ENCODE measurements at places on chromosomes 13 and 19. TPM values are rescaled to one million over a fixed set of nuclear protein-coding genes. Genes with fewer than 3 reads are reported as not detected.

SMIM44 gene
- not detected for total RNA-seq

APC2 gene
- total RNA-seq: 2.4 TPM

PEG3 gene
- not detected for total RNA-seq

NAXD gene
- total RNA-seq: 13.8 TPM

ZNF888 gene
- 11.3 TPM for total RNA-seq

S1PR4 gene
- total RNA-seq: 26.5 TPM

GRK1 gene
- total RNA-seq: not detected

ZNF296 gene
- total RNA-seq: 31.6 TPM

TMC4 gene
- total RNA-seq: not detected

CFD gene
- not detected for total RNA-seq

FGF21 gene
- total RNA-seq: not detected

- no peak for DNase-seq
Observed at GRCh38 chr13:98539666-98540065, 37.2 kb downstream of the STK24 start.

DNA sequence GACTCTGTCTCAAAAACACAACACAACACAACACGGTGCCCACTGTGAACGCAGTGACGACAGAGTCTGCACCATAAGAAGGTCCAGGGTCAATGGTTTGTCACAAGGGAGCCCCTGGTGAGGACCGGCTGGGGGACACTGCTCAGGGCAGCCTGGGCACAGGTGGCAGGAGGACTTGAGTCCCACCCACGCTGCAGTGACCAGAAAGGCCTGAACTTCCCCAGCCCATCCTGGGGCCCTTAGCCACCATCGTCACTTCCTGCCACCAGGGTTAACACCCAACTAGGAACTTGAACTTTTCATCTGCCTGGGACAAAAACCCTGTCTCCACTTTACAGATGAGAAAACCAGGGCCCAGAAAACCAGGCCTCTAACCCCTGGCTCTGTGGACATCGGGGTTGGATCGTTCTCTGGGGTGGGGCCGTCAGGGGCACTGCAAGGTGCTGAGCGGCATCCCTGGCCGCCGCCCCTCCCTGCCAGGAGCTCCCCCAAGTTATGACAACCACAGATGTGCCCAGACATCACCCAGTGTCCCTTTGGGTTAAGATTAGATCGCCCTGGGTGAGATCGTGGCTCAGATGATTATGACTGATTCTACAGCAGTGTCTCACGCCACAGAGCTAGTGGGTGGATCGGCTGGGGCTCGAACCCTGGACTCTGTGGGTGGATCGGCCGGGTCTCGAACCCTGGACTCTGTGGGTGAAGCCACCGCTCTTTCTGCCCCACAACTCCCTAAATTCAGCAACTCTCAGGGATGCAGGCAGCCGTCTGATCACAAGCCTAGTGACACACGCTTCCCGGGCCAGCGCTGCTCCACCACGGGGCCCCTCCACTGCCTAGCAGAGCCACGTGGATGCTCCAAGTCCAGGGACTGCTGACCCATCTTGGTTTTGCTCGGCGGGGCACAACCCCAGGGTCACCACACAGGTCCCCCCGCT, 14.0 kb downstream of the MOB3A start:
- peak; percentile 64 for DNase-seq

GRCh38 chr19:1577929-1578618, 9.9 kb upstream of the MEX3D start:
- DNase-seq: no peak

GRCh38 chr13:98454389-98454881, 122.5 kb downstream of the STK24 start:
- no peak for DNase-seq

DNA sequence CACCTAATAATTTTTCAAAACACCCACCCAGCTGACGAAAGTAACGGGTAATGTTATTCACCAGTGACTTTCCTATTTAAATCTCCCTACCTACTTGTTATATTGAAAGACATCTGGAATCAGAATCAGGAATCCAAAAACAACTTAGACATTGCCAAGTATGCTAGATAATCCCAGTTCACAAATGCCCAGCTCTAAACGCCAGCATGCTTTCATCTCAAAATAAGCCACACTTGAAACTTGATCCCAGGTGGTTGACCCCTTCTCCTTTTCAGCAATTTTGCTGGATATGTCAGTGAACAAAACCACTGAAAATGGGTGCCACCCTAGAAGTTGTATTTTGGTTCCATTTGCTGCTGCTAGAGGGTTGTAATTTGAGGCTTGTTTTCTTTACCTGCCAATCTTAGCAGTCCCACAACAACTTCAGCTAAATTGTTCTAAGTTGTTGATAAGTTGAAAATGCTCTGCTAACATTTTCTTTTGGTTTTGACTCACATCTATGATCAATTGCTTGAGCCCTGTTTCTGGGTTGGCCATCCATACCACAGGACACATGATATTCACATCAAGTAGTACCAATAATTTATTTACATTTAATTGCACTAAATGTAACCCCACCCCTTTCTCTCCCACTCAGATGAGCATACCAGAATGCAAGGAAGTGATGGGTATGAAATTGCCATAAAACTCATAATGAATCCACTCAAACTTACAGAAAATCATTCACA, 66.4 kb downstream of the DCT start:
- DNase-seq: no peak

GRCh38 chr13:65336916-65337315, 1893.2 kb downstream of the PCDH9 start:
- DNase-seq: no peak

DNA sequence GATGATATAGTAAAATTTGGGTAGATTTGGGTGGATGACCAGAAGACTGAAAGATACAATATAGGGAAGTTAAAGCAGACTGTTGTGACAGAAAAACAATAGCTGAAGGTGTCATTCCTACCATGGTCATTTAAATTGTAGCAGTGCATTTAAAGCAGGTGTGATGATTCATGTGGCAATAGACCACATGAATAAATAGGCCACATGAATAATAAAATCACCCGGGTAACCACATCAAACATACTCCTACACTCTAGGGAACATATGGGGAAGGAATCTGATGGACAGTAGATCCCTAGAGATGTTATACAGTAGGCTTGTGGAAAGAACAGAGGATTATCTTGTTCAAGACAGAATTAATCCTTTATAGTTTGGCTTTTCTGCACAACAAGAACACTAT, 392.6 kb downstream of the SLITRK5 start:
- no peak for DNase-seq

GRCh38 chr13:25848812-25849745, 202.7 kb downstream of the SHISA2 start:
- no peak for DNase-seq

- no peak for DNase-seq
Observed at GRCh38 chr19:35162471-35163326, 8.2 kb downstream of the FXYD5 start.

DNA sequence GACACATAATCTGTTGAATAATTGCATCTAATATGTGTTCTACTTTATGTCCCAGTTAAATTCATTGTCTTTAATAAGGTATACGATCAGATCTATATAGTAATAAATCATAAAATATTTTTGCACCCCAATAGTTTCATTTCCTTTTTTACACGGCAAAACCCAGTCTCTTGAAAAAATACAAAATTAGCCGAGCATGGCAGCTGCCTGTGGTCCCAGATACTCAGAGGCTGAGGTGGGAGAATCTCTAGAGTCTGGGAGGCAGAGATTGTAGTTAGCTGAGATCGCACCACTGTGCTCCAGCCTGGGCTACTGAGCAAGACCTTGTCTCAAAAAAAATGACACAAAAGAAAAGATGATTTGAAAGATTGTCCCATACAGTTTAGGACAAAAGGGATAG, 52.3 kb upstream of the PARP4 start:
- DNase-seq: peak; percentile 49

GRCh38 chr13:77299587-77299986, 27.3 kb downstream of the MYCBP2 start:
- no peak for DNase-seq

DNA sequence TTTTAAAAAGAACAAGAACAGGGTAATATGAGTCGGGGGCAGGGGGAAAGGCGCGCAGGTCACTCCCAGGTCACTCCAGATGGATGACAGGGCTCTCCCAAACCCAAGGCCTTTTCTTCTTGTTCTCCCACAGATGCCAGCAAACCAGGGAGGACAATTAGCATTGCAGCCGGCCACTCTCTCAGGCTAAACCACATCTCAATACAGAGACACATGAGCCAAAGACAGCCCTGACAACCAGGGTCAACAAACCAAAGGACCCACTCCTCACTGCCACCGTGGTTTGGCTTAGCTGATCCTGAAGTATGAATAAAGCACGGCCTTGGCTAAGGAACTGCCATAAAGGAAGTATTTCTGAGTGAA, 47.3 kb downstream of the LATS2 start:
- DNase-seq: no peak

- DNase-seq: no peak
Observed at GRCh38 chr19:17625980-17626379, 62.2 kb downstream of the UNC13A start.

GRCh38 chr19:43914051-43914450, 21.0 kb downstream of the ZNF45 start:
- no peak for DNase-seq

DNA sequence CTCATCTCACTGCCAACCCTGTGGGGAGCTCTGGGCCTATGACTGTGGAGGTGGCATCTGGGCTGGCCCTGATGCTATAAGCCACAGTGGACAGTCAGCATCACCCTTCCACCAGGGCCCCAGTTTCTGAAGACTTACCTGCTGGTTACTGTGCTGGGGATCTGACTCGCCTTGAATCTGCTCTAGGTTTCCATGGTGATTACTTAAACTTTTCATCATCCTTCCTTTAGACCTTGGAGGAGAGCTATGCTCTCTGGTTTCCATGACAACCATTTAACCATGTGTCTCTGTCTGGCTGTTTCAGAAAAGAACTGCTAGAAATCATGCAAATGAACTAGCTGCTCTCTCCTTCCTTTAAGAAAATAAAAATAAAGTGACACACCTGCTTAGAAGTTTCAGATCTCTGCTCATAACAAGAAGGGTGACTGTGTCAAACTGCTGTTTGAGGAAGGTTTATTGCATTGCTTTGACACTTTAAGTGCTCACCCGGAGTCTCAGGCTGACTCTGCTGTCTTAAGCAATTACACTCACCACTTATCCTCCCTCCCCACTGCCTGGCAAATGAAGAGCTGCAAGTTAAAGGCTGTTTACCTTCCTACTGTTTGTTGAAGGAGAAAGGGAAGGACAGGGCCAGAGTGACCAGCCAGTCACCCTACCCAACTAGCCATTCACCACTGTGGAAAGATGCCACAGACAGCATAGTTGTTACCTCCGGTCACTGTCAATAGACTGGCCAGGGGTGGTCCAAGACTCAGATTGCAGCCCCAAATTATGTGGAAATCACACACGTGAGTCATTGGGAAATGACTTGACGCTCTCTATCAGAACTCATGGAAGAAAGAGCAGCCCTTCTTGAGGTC, 87.6 kb downstream of the HSPH1 start:
- DNase-seq: peak; percentile 96

GRCh38 chr13:73365252-73365651, 306.4 kb downstream of the KLF5 start:
- no peak for DNase-seq

- no peak for DNase-seq
Observed at GRCh38 chr19:28486926-28487325, 726.0 kb downstream of the UQCRFS1 start.

DNA sequence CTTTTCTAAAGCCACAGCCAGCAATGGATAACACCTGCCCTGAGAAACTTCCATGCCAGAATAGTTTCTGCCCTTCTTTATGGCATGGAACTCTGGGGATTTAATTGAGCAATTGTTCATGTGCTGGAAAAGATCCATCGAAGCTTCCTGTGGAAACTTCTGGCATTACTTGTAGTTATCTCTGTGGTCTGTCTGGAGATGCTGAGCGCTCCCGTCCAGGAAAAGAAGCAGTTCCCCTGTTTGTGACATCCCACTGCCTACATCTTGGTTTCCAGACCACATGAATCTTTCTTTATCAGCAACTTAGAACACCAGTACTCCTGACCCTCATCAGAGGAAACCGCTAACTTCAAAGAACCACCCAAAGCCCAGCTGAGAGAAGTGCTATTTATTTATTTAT, 24.6 kb downstream of the FLT1 start:
- no peak for DNase-seq

DNA sequence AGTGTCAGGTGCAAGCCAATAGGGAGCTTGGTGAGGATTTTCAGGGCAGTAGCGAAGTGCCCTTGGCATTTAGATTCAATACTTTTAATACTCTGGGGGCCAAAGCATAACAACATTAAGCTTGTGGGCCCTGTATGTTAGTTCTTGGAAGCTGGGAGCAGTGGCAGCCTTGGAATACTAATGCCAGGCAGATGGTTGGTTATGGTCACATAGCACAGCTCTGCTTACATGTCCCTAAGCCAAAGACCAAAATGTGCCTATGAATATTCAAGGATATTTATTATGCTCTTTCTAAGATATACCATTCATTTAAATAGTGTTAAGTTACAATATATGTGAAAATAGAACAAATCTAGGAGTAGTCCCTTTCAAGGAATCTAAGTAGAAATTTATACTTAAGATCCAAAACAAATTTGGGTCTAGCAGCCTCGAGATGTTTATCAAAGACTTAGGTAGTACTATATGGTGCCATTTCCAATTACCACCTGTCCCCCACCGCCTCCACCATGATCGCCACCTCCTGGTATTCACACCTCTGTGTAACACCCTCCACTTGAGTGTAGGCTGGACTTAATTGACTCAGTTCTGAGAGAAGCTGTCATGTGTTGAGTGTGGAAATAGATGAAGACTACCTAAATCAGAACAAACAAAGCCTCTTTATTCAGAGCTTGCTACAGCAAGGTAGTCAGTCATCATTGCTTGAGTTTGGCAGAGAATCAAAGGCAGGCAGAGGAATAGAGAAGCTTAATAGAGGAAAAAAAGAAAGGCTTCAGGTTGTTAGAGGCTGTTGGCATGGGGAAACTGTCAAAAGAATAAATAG, 261.0 kb downstream of the GPC5 start:
- DNase-seq: no peak

- no peak for DNase-seq
Observed at GRCh38 chr19:33953023-33953422, 156.4 kb downstream of the KCTD15 start.

DNA sequence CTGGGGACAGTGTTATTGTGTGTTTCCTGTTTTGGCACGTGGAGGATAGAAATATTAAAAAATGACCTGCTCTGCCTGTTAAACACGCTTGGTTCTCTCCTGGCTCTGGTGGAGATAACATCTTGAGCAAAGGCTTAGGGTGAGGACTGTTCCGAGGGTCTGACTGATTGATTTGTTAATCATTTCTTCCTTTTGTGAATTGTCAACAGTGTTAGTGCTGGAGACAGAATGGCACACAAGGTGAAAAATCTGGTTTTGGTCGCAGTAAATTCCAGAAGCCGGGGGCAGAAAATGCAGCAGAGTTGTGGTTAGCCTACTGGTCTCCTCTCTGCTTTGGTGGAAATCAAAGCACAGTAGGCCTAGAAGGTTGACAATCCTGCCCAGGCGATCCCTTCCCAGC, 163.6 kb downstream of the FGF9 start:
- DNase-seq: no peak

Measured in OCI-LY7 (cell line).